ENCODE measurements at places on chromosomes 11 and 22.

- no peak for ATAC-seq
Observed at GRCh38 chr11:35192347-35192746, 53.4 kb downstream of the CD44 start.

GRCh38 chr11:31895926-31896325, 84.8 kb upstream of the PAX6 start:
- ATAC-seq, result no peak

GRCh38 chr22:23305922-23306374, 125.6 kb downstream of the BCR start:
- ATAC-seq, result no peak

- no peak for ATAC-seq
Observed at GRCh38 chr11:88631497-88631896, 294.0 kb upstream of the CTSC start.

GRCh38 chr22:35547987-35548721, 7.5 kb downstream of the RASD2 start:
- ATAC-seq, result no peak

DNA sequence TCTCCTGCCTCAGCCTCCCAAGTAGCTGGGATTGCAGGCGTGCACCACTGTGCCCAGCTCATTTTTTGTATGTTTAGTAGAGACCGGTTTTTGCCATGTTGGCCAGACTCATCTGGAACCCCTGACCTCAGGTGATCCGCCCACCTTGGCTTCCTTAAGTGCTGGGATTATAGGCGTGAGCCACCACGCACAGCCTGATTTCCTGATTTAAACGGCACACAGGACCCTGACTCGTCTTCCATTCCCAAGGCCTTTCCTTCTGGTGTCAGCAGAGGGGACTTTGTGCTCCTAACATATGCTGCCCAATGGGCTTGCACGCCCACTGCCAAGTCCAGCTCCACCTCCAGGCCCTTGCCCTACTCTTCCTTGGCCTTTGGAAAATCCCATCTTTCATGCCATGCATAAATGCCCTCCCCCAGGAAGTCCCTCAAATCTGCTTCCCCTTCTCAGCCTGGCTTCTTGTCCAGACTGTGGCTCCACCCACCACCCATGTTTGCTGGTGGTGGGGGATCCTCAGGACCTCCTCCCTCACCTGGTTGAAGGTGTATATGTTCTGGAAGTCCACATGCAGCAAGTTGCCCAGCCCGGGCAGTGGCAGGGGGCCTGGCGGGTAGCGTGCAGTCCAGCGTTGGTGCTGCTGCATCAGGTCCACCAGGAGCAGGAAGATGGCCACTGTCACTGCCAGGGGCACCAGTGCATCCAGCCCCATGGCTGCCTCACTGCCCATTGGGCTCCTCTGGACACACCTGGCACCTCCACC, 23.9 kb upstream of the CYP2D6 start:
- no peak for ATAC-seq

DNA sequence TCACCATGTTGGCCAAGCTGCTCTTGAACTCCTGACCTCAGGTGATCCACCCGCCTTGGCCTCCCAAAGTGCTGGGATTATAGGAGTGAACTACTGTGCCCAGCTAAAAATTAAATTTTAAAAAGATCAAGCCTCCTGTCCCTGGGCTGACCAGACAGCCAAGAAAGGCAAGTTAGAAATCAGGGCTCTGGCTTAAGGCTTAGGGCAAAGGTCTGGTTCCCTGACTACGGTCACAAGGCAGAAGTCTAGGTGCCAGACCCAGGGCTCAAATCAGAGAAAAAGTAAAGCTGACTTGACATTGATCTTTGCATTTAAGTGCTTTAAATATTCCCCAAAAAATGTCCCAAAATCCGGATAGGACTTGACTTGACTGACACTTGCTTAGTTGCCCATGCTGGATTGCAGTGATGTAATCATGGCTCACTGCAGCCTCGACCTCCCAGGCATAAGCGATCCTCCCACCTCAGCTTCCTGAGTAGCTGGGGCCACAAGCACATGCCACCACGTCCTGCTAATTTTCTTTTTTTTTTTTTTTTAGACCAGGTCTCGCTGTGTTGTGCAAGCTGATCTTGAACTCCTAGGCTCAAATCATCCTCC, 17.3 kb upstream of the CRKL start:
- ATAC-seq, result no peak

GRCh38 chr22:23404689-23405365, 175.3 kb downstream of the IGLL1 start:
- no peak for ATAC-seq

GRCh38 chr22:18994701-18995326, 58.7 kb upstream of the PRODH start:
- ATAC-seq, result no peak

GRCh38 chr11:47495011-47495855, 46.3 kb upstream of the RAPSN start:
- ATAC-seq, result no peak

DNA sequence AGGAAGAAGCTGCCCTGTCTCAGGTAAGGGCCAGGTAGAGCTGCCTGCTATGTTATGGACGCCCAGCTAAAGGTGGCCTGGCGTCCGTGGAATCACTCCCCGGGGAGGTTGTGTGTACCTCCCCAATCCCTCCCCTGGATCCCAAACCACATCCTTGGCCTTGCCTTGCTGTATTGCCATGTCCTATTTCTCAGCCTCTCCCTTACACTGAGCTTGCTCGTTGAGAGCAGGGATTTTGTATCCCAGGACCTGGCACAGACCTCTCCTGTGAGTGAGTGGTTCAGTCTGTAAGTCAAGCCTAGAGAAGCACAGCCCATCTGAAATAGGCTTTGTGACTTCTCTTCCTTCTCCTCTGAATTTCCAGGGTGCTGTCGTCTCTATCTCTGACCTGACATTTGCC, 53.9 kb downstream of the TRAF6 start:
- ATAC-seq, result no peak

Data from activated CD4-positive, CD25-positive, alpha-beta regulatory T cell treated with anti-CD3 and anti-CD28 coated beads, Interleukin-2, amount 50 U/mL, for 24 hours (primary cell).